Astrocyte (in vitro differentiated cells and primary cell): ENCODE measurements at places on chromosomes 12 and 14.

DNA sequence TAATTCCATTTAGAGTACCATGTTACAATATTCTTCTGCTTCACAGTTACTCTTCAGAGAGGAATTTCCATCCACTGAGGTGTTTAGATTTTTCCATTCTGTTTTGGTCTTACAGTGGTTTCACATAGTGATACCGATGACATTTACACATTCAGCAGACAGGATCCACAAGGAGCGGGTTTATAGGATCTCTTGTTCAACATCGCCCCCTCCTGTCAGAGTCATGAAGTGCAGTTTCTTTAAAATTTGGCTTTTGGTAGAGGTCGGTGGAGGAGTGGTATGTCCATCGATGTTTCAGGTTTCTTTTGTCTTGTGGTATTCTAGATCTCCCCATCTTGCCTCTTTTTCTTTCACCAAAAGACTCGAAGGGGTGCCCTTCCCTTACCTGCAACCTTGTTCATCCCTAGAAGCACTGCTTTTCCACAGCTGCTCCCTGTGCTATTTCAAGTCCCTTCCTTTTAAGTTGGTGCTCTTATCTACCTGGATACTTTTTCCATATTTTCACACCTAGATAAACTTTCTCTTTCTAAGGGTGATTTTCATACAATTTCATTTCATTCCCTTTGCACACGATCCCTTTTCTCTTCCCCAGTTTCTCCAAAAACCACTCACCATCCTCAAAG, 181.3 kb downstream of the ITPR2 start:
- peak; percentile 77 for DNase-seq

- DNase-seq, result peak; percentile 92
These were observed 81.4 kb upstream of the FERMT2 start for GRCh38 chr14:53032161-53032803.

GRCh38 chr12:67275380-67275913, 6.3 kb downstream of the CAND1 start:
- peak; percentile 21 for DNase-seq

GRCh38 chr14:66081594-66082376, 404.4 kb upstream of the CCDC196 start:
- peak; percentile 43 for DNase-seq

- DNase-seq, result peak; percentile 73
These were observed 129.4 kb upstream of the DNM1L start for GRCh38 chr12:32549675-32550079.

DNA sequence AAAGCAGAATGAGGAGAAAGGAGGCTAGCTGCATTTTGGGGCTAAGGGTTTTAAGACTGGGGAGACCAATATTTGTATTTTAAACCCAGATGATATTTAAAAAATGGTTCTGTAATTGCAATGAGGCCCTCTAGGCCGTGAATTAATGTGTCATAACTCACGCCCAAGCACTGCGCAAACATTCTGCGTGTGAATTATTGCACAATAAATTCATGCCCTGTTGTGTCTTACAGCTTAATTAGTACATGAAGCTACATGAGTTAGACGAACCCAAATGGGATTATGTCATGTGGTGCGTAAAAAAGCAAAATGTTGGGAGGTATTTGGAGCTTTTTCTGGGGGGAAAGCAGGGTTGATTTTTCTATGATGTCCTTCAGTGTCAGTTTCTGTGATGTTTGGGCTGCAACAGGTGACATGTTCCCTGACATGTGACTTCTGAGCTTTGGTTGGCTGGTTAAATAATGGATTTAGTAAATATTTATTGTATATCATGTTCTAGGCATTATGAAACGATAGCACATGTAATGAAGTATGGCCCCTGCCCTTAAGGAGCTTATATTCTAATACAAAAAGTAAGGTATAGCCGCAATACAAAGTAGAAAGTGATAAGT, 30.4 kb upstream of the CISTR start:
- no peak for DNase-seq

- peak; percentile 57 for DNase-seq
These were observed 7.0 kb downstream of the PPP1R12A start for GRCh38 chr12:79927772-79928474.

DNA sequence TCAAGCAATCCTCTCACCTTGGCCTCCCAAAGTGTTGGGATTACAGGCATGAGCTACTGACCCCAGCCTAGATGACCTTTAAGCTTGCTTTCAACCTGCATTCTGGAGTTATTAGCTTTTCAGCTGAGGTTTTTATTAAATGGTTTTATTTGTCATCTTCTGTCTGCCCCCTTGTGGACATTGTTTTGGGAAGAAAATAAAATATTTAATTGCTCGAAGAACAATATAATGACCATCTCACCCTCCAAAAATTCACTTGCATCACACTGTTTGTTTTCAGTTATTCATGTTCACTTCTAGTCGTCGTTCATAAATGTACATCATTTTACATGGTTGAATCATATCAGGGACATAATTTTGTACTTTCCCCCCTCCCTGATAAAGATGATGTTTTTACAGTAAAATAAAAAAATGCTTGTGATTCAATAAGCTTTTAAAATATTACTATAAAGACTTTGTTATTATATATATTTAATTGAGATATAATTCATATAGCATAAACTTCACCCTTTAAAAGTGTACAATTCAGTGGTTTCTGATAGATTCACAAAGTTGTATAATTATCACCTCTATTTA, 10.1 kb upstream of the SPATS2 start:
- no peak for DNase-seq

DNA sequence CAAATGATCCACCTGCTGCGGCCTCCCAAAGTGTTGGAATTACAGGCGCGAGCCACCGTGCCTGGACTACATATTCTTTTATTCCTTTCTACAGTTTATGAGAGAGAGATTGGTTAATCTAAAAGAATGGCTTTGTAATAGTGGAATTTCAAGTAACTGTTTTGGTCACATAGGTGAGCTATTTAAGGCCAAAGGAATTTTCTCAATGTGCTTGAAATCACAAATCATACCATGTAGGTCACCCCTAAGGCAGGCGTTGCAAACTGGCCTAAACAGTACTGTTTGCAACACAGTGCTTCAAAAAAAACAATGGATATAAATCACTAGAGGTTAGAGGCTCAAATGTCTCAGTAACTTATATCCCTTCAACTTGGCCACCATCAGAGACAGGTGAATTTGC, 103.7 kb upstream of the PTPRR start:
- no peak for DNase-seq

- no peak for DNase-seq
These were observed 33.3 kb downstream of the KIAA0586 start for GRCh38 chr14:58460772-58461171.

DNA sequence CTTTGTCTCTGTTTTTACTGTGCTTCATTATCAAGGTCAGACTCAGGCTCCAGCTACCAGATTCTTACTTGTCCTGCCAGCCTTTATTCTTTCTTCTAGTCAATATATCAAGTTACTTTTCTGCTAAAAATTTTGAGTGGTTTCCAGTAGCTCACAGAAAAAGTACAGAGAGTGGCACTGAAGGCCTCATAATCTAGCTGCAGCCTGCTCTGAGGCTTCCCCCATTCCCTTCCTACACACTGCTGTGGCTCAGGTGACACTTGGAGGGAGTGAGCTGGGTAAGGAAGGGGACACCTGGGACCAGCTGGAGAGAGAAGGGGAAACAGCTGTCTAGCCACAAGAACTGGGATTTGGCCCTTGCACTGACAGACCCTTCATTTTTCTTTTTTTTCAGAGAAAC, 25.4 kb downstream of the TTC6 start:
- no peak for DNase-seq

DNA sequence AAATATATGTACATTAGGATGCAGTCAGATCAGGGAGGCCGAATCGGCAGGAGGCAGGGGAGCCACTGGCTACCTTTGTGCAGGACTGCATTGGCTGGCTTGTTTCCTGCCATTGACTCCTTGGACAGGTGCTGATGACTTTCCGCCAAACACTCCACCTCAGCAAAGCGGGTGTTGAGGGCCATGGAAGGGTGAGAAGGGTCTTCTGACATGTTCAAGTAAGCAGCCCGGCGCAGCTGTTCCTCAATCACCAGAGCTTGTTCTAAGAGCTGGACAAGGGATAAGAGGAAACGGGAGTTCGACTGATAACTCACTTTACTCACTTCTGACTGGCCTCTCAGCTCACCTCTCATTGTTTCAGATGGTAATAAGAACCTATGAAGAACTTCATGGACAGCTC, 4.9 kb upstream of the NOP2 start:
- DNase-seq, result no peak

DNA sequence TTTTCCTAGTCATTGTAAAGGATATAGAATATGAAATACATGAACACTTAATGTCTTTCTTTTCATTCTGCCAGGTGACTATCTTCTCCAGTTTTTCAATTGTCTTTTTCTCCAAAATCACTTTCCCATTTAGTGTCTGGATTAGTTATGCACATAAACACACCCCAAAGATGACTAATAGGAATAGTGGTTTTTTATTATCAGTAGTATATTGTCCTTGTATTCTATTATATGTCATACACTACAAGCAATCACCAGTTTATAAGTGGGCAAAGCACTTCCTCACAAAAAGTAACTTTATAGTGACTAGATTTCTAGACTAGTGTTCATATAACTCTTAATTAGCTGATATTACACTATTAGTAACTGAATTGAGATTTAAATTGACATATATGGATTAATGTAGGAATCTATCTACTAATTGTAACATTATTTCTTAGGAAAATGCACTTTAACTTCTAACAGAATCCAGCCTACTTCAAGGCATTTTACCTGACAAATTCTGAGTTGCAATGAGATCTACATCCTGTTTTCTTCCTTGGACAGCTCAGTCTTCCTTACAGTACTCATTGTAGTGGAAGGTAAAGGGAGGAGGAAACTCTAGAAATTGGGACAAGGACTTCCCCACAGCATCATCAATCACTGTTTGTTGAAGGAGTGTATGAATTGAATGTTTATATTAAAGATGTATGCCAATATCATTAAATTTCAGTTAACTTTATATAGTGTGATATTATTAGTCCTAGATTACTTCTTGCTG, 186.1 kb upstream of the GARIN2 start:
- DNase-seq, result peak; percentile 17

GRCh38 chr12:15474766-15475165, 152.5 kb downstream of the PTPRO start:
- DNase-seq, result no peak

DNA sequence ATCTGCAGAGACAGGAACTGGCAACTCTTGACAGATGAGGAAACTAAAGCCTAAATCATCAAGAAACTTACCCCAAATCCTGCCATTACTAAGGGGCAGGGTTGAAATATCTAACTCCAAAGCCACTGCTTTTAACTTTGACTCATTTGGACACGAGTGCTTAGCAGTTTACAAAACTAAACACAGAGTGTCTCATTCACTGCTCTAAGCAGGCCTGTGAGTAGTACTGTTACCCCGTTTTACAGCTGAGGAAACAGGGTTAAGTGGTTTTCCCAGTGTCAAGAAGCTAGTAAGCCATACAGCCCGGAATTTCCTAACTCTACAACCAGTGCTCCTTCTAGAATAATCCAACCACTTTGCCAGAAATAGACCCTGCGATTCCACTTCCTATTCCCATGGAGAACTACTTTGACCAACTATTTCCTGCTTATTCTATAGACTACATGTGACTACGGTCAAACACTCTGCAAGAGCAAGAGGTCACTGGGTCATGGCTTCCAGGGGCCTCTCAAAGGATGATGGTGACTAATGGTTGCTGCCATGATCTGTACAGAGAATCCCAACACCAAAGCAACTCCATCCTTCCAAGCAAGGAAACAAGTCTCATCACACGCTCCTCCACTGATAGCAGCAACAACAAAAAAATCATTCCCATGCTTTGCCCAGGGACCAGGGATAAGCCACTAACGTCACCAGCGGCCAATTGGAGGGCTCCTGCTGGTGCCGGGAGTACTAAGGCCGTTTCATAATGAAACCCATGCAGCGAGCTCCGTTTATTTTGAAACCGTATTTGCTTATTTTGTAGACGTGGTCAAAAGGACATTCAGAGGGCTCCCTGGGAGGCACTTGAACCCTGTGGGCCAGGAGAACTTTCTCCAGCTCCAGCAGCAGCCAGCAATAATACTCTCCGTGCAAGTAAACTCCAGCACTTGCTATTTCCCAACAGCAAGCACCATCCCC, 56.3 kb downstream of the NUAK1 start:
- peak; percentile 54 for DNase-seq

DNA sequence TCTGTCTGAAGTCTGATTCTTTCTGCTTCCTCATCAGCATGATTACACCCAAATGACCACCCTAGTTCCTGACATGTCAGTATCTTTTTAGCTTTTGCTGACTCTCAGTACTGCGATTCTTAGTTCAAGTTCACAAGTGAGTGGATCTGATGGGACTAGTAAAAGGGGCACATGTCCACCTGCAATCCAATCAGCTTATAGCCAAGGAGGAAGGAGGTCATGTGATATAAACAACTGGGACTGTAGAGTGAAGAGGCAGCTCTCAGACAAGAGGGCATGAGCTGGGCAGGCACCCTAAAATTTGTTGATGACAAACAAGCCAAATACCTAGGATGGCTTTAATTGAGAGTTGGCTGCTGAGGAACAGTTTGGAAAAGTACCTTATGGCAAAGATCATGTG, 68.1 kb upstream of the OTOGL start:
- DNase-seq, result no peak

- DNase-seq, result no peak
These were observed 18.5 kb downstream of the EVL start for GRCh38 chr14:100083706-100084105.

GRCh38 chr12:12946686-12947355, 5.1 kb downstream of the GPRC5D start:
- DNase-seq, result no peak

DNA sequence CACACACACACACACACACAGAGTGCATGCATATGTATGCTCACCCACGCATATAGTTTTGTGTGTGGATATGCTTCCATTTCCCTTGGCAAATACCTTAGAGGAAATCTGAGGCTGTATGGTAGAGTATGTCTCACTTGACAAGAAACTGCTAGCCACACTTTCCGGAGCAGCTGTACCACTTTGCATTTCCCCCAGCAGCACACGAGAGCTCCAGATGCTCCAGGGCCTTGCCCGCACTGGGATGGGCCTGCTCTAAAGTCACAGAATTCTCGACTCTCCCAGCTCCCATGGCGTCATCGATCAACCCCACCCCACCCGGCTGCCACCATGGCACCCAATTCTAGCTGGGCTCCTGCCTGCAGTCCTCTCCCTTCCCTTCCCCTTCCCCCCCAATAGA, 21.9 kb downstream of the CLMN start:
- DNase-seq, result no peak
